ENCODE measurements at places on chromosomes 2 and 18.

- no peak for DNase-seq
Measured at GRCh38 chr18:70428439-70428838, 139.6 kb downstream of the SOCS6 start.

DNA sequence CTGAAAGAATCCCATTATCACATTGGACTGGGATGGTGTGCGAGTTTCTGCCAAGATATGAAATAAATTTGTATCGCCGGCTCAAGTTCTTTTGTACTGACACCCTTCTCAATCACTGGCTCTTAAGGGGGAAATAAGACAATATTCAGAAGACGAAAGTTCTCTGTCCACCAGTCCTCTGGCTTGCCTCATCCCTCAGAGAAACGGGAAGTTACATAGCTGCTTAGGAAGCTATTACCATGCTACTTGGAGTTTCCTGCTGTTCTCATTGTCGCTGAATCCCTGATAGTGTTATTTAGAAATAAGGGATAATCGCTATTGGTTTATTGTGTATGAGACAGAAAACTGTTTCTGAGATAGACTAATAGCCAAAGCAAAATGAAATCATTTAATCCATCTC lies 205.0 kb upstream of the ZNF521 start:
- no peak for DNase-seq

GRCh38 chr18:62196980-62197379 lies 9.9 kb downstream of the RELCH start:
- DNase-seq, result no peak

- no peak for DNase-seq
Measured at GRCh38 chr2:202566286-202566685, 68.5 kb upstream of the FAM117B start.

GRCh38 chr18:9827793-9828505 lies 57.8 kb upstream of the TXNDC2 start:
- DNase-seq, result no peak

DNA sequence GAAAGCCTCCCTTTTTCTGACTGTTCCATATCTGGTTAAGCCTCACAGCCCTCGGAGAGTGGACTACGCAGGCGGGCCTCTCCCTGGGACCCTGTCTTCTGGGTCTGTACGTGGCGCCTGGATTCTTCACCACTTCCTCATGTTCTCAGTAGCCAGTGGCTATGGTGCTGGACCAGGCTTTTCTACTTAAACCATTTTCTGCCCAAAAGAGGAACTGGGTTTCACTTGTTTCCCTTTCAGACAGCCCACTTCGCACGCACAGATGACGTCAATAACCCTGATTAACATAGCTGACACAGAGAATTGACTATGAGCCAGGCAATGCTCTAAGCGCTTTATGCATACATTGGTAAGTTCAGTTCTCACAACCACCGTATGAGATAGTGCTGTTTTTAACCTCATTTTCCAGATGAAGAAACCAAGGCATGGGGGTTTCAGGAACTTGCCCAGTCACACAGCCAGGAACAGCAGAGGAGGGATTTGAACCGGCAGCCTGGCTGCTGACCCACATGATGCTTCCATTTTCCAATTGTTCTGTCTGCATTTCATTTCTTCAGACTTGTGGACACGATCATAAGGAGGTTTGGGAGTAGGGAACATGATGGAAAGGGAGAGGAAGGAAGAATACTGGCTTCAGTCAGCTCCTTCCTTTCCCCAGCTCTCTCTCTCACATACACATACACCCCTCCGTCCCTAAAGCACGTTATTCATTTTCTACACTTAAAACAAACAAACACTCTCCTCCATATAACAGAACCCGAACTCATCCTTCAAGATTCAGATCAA lies 41.7 kb downstream of the MYOM1 start:
- DNase-seq, result no peak

GRCh38 chr2:122999258-122999657 lies 1025.8 kb upstream of the CNTNAP5 start:
- DNase-seq, result no peak
